T-helper 1 cell treated with Interleukin-12 subunit alpha and Interleukin-12 subunit beta and Interleukin-4 antibody, amounts not matched to agents 30 ng/mL and 1 ng/mL, for 36 hours (primary cell): ENCODE measurements at places on chromosomes 1 and 21. TPM values are rescaled to one million over a fixed set of nuclear protein-coding genes. Genes with fewer than 3 reads are reported as not detected.

The PATJ gene
- total RNA-seq, result 16.5 and 19.4 TPM in 2 replicates

The PRAMEF11 gene
- not detected in 2 replicates for total RNA-seq

The HSD3B2 gene
- not detected in 2 replicates for total RNA-seq

The HES2 gene
- 0.63 and 1.1 TPM in 2 replicates for total RNA-seq
